ENCODE measurements at places on chromosomes 12 and 14. TPM values are rescaled to one million over a fixed set of nuclear protein-coding genes. Genes with fewer than 3 reads are reported as not detected.

DNA sequence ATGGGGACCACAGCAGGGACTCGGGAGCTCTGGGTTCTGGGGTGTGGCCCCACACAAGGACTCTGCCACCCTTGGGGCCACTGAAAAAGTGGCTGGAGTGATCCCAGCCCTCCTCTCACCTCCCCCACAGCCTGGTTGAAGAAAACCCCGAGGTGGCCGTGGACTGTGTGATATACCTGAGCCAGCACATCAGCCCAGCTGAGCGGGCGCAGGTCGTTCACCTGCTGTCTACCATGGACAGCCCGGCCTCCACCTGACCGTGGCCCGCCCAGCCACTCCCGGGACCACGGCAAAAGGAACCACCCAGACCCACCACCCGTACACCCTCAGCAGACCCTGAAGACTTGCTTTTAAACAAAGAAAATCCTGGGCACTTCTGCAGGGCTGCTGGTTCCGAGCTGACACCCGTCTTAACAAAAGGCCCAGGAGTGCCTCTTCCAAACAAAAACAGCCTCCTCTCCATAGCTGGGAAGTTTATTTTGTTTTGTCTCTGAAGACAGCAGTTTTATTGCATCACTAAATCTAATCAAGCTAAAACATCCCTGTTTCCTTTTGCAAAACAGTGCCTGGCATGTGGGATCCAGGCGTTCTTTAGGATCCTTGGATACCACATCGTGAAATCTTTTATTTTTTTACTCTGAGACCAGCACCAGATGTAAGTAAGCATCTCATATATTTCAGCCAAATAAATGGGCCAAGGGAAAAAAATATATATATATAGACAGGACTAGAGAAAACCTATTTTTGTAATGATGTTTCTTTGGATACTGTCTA, 42.8 kb downstream of the FOXN4 start:
- no peak for DNase-seq

DNA sequence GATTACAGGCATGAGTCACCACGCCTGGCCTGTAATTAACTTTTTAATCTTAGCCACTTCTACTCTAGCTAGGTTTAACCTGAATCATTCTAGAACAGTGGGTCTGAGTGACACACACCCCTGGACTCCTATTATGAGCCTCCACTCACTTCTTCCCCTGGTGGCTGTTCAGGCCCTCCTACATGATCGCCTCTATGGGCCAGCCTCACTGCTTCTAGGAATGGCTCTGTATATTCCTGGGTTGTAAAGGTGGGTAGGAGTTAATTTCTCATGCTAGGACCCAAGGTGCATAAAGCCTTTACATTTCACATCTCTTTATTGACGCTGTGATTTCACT, 8.0 kb upstream of the RNU6-8 start:
- DNase-seq, result no peak

DNA sequence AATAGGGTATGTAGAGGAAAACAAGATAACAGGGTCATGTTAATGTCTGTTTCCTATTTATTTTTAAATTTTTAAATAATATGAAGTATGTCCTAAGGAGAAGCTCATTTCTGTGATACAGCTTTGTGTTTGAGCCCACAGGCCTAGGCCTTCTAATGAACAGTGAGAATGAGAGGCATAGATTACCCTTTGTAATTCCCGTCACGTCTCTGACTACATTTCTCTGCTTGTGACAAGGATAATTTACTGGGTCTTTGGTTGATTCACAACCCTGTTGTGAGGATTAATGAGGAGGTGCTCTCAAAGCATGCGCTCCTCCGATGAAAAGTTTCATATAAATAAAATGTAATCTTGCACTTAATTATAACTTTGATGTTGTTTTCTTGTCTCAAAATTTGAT, 56.1 kb downstream of the SYT10 start:
- DNase-seq, result no peak

DNA sequence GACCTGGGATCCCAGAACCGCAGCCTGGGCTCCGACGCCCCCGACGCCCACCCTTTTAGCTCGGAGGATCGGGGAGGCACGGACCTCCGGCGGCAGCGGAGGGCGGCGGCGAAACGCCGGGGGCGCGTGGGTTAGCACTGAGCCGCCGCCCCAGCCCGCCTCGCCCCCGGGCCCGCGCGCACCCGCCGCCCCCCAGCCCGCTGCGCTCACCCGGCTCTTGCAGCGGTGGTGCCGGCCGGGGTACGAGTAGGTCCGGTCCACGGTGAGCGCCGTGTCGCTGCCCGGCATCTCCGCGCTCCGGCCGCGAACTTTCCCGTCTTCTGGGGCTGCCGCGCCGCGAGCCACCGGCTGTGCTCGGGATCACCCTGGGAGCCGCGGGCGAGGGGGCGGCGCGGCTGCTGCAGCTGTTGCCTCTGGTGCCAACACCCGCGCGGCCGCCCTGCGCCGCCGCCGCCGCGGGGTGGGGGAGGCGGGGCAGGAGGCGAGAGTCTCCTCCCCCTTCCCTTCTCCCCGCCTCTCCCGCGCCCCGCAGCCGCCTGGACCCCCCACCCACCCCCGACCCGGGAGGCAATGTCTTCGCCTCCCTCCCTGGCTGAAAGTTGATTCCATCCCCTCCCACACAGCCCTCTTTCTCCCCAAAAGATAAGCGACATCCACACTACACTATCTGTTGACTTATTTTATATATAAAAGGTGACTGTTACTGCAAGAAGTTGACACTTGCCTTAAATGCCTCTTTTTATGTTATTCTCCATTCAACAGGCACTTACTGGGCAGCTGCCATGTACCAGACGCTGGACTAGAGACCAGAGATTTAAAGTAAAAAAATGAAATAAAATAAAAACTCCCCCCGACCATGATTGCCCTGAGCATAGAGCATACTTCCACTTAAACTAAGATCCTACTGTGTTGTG, at the start of gene TMCC3:
Gene TMCC3 (minus strand): TSS at position 415 of the 914 bp plus-strand sequence. CDS start 127 bp downstream, at position 288.
- DNase-seq, result peak; percentile 14

GRCh38 chr12:119936705-119937311, 52.2 kb upstream of the BICDL1 start:
- no peak for DNase-seq

DNA sequence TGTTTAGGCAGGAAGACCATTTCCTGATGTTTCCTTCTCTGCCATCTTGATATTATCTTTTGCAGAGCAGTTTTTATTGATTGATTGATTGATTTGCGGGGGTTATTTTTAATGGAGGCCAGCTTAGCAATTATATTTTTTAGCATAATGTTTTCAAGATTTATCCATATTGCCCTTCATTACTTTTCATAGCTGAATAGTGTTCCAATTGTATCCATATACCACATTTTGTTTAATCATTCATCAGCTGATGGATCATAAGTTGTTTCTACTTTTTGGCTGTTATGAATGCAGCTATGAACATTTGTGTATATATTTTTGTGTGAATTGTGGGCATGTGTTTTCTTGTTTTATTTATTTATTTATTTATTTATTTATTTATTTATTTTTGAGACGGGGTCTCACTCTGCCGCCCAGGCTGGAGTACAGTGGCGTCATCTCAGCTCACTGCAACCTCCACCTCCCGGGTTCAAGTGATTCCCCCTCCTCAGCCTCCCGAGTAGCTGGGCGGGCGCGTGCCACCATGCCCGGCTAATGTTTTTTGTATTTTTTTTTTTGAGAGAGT, 20.9 kb upstream of the RCOR1 start:
- no peak for DNase-seq

- DNase-seq, result no peak
Measured at GRCh38 chr14:100346306-100347091, 23.4 kb downstream of the SLC25A47 start.

DNA sequence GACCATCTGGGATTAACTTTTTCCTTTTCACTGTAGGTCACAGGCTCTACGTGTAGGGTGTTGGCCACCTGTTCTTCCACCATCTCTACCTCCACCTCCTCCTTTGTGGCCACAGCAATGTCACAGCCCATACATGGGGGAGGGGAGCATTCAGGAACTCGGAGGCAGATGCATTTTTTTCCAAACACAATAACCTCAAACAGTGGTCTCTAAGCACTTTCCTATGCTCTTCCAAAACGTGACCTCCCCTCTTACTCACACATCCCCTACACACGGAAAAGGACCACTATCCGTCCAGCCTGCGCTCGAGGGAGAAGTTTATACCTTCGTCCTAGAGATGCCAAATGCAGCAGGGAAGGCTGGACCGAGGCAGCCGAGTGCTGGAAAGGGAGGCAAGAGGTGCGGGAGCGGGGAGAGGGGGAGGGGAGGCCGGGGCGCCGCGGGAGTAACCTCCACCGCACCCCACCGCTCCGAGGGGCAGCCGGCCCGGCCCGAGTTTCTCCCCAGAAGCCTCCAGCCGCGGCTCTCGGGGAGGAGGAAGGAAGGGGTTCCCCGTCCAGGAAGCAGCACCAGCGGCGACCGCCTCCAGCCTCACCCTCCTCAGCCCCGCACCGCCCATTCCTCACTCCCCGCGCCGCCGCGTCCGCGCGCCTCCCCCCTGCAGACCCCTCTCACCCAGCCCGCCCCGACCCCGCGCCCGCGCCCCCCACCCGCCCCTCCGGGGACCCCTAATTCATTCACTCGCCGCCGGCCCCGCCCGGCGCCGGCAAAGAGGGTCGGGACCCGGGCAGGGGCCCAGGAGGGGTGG, 594 bp downstream of the KRAS start:
- DNase-seq, result peak; percentile 47

GRCh38 chr12:64656429-64656828, 46.1 kb downstream of the RASSF3 start:
- no peak for DNase-seq

DNA sequence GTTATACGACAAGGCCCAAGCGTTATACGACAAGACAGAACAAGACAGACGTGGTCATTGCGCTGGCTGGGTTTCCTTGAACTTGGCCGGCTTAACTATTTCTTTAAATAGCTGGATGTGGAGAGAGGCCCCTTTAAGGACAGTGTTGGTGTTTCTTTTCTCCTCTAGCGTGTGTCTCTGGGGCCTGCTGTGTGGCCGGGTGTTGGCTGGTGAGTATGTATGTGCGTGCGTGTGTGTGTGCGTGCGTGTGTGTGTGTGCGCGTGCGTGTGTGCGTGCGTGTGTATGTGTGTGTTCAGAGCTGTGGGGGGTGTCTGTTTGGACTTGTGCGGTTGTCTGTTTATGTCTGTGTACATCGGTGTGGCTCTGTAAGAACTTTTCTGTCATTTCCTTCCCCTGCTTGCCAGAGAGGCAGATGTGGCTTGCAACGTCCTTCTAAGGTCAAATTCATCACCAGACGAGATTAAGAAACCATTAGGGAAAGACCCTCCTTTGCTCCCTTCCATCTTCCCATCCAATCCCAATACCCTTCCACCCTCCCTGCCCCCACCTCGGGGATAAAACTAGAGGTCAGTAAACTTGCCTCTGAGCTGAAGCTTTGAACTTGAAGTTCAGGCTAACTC, 78.6 kb upstream of the TBX3 start:
- no peak for DNase-seq

MYF6 gene
- total RNA-seq, result not detected

KCNJ8 gene
- total RNA-seq, result not detected

KRT5 gene
- total RNA-seq, result not detected

DERA gene
- total RNA-seq, result 15.9 TPM

KLRF1 gene
- total RNA-seq, result 6.9 TPM

SLC39A2 gene
- total RNA-seq, result 0.36 TPM

Measured in naive thymus-derived CD4-positive, alpha-beta T cell (primary cell).